Stimulated activated CD8-positive, alpha-beta memory T cell treated with anti-CD3 and anti-CD28 coated beads, Interleukin-15, amount 100 ng/mL, for 1 hour (primary cell): ENCODE measurements at places on chromosomes 2 and 18.

DNA sequence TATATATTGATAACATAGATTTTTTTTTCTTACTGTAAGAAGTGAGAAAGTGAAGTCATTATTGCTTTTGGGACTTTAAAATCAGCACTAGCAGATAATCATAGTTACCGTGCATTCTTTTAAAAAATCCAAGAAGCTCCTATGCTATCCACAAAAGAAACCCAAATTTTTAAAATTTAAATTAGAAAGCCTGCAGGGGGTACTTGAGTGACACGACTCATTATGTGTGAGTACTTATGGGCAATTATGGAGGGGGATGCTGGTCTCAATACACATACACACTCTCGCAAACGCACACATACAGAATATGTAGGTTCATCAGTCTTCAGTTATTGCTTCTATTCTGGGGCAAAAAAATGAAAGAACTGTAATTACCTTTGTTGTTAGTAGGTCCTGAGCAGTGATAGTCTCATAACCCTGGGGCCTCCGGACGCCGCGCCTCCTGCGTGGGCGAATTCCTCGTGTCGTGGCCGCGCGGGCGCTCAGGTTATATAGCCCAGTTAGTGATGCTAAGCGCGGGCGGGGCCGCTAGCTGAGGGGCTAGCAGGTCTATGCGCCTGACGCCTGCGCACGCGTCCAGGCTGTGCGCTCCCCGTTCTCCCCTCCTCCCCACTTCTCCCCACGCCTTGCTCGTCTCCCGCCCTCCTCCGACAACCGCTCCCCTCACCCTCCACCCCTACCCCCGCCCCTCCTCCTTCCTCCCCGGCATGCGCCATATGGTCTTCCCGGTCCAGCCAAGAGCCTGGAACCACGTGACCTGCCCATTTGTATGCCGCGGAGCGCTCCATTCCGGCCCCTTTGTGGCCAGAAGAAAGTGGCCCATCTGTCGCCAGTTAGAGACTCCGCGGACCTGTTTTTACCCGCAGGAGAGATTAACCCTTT lies at the start of gene NEUROD1:
Gene NEUROD1, minus strand, starts transcription at position 463 of the 882 bp plus-strand sequence. CDS start 1,657 bp downstream, outside the sequence.
- DNase-seq = no peak

GRCh38 chr18:49030692-49031443 lies 80.1 kb upstream of the SMAD7 start:
- no peak for DNase-seq

- no peak for DNase-seq
Observed at GRCh38 chr2:108447947-108448677, 894 bp upstream of the GCC2 start.

GRCh38 chr18:55248495-55248894 lies 289.2 kb upstream of the CCDC68 start:
- DNase-seq = no peak

GRCh38 chr18:23534276-23534675 lies 31.0 kb downstream of the RMC1 start:
- DNase-seq = no peak

GRCh38 chr2:158407031-158407430 lies 49.5 kb downstream of the CCDC148 start:
- DNase-seq = no peak

DNA sequence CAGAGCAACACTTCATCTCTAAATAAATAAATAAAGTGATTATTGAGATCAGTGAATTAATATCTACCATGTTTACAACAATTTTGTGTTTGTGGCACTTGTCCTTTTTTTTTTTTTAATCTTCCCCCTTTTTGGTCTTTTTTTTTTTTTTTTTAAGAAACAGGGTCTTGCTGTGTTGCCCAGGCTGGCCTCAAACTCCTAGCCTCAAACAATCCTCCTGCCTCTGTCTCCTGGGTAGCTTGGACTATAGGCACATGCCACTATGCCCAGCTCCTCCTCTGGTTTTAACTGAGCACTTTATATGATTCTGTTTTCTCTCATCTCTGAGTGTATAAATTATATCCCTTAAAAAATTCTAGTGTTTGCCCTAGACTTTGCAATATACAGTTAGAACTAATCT lies 30.3 kb downstream of the SLC4A5 start:
- no peak for DNase-seq

DNA sequence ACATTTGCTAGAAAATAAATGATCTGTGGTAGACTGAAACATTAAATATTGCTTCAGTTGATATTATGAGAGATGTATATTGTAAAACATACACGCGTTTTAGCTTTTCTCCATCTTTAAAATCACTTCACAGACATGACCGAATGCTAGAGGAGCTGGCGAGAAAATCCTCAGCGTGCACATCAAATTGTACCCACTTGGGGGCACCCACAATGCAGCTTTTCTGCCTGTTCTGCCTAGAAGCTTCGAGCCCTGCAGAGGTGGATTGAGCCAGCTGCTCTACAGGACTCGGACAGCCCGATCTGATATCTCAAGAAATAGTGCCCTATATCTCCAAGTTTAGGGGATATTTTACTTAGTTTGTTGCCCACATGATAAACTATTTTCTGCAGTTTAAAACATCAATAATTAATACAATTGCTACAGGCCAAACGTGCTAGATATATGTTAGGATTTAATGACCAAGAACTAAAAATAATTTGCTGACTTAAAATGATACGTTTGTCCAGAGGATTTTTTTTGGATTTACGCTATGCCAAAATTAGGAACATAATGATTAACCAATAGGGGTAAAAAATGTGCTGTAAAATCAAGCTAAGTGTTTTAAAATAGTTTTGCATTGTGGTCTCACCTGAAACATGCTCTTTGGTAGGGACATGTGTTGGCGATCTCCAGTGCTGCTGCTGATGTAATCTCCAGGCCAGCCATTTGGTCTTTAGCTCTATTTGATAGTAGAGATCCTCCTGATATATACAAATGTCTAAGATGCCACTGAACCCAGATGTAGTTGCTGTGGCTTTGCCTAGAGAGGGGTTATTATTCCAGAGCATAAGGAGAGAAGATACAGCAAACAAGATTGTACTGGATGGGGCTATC lies 22.3 kb upstream of the ATP5MC3 start:
- DNase-seq = no peak

DNA sequence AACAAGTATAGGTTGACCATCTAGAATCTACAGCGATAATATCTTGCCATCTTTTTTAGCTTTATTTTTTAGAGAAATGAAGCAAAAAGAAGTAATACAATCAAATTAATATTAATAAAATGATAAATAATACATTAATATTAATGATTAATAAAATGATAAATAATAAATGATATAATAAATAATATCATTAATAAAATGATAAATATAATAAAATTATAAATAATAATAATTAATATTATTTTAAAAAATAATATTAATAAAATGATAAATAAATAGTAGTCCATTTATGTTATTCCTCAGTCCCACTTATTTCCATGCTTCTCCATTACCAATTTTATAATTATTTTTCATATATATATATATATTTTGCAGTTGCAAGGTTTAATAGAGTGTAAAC lies 3.2 kb upstream of the REG3A start:
- DNase-seq = no peak

GRCh38 chr2:176583607-176584006 lies 314.4 kb downstream of the MTX2 start:
- DNase-seq = no peak

DNA sequence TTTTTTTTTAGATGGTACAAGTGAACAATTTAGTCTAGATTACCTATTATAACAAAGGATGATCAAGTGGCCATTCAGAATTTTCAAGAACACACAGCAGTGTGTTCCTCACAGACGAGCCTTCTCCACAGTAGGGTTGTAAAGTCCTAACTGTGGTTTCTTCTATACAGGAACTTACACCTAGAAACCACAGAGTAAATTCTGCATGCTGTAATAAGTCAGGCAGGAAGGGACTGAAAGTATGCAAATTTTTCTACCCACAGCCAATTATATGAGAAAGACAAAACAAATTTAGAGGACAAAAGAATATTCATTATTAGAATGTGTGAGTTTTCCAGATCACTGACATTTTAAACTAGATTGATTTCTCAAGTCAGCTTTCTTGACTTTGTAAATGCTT lies 99.5 kb downstream of the RBMS1 start:
- no peak for DNase-seq

GRCh38 chr2:38856165-38856564 lies 19.6 kb downstream of the DHX57 start:
- no peak for DNase-seq

DNA sequence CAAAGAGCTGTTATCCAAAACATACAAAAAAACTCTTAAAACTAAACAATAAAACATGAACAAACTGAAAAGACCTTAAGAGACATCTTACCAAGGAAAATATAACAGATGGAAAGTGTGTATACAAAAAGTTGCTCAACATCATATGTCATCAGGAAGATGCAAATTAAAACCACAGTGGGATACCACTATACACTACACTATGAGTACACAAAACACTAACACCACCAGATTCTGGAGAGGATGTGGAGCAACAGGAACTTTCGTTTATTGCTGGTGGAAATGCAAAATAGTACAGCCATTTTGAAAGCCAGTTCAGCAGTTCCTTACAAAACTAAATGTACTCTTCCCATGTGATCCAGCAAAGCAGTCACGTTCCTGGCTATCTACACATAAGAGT lies 221.4 kb downstream of the CMPK2 start:
- DNase-seq = no peak

- DNase-seq = no peak
Observed at GRCh38 chr2:220930271-220931076, 641.6 kb downstream of the EPHA4 start.

- no peak for DNase-seq
Observed at GRCh38 chr2:100008956-100009355, 133.4 kb downstream of the AFF3 start.

- DNase-seq = no peak
Observed at GRCh38 chr2:23513872-23514793, 129.2 kb downstream of the KLHL29 start.

GRCh38 chr18:2471523-2471922 lies 99.8 kb downstream of the METTL4 start:
- DNase-seq = no peak

DNA sequence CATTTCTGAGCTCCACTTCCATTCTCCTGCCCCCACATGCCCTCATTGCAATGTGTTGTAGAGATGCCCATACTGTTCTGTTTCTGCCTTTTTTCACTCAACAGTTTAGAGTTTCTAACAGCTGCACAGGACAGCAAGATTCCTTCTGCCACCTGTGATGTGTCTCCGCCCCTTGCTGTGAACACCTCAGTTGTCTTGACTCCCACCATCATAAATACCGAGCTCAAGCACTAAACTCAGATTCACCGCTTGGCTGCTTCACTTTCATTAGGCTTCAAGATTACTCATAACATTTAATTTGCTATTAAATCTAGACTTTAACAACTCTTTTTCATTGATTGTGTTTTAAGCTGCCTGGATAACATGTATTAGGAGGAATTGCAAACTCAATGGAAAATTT lies 141.0 kb downstream of the MAP2 start:
- DNase-seq = no peak
